ENCODE measurements at places on chromosomes 1 and 21.

DNA sequence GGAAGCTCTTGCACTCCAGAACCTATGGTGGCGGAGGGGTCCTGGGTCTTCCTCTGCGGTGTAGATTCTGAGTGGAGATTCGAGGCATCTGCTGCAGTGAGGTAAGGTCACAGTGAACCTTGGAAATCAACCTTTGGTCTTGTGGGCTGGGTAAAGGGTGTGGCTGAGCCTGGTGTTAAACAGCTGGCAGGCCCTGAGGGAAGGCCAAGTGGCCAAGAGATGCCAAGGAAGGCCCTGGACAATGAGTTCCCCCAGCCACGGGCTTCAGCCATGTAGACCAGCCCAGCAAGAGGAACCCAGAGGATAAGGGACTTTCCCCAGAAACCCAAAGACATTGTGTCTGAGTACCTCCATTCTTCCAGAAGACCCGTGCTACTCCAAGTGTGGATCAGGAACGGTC lies 137.2 kb upstream of the ETS2 start:
- DNase-seq: no peak

DNA sequence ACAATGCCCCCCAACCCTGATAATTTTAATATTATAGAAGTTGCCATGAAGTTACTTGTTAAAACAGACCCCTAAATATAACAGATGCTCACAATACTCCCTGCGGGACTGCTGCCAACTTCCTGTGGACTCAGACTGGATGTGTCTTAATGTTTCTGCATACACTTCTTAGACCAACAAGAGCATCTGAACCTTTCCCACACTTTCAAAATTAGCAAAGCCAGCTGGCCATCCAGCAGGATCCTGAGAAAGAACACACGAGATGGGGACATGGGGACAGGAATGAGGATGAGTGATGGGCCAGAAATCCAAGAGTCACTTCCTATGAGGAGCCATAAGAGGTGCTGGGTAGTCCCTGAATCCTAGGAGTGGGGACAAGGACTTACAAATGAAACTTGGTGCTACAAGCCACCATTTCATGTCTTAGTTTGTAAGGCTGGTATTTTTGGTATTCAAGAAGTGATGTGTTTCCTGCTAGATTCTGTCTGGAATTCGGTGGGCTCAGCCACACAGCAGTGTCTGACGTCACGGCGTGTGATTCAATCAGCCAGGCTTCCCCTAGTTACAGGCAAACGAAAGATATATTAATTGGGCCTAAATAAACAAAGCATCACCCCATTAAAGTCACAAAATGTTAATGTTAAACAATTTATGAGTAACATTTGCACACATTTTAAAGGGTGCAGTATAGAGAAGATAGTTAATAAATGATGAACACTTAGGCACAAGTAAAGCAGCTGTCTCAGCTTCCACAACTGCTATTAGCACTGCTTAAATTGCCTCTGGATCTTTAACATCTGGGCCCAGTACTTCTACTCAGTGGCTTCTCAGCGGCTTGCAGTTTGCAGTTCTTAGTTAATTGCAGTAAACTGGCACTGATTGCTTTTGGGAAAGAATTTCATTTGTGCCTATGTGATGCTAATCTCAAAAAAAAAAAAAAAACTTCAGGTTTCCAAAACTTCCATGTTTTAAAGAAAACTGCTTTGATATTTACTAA lies 41.2 kb upstream of the RGS8 start:
- DNase-seq: no peak

GRCh38 chr21:35603494-35603893 lies 456.8 kb downstream of the SETD4 start:
- peak; percentile 29 for DNase-seq

GRCh38 chr1:51952638-51953037 lies 37.9 kb downstream of the RAB3B start:
- DNase-seq: no peak

DNA sequence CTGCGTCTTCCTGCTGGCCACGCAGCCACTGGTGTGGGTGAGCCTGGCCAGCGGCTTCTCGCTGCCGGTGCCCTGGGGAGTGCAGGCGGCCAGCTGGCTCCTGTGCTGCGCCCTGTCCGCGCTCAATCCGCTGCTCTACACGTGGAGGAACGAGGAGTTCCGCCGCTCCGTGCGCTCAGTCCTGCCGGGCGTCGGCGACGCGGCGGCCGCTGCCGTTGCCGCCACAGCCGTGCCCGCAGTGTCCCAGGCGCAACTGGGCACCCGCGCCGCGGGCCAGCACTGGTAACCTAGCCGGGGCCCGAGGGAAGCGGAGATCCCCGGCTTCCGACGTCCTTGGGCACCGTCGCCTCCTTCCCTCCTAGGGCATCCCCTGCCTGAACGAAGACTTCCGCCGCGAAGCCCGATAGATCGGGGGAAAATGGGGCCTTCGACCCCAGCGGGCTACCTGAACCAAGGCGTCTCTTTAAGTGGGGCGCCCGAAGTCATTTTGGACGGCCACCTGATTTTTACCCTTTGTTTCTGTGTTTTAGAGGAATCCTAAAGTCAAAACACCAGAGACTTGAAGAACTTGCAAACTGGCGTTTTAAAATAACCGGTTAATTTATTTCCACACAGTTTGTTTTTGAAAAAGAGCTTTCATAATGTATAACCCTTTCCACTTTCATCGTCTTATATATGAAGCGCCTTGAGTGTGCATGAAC lies 2.0 kb downstream of the GPR88 start:
- no peak for DNase-seq

DNA sequence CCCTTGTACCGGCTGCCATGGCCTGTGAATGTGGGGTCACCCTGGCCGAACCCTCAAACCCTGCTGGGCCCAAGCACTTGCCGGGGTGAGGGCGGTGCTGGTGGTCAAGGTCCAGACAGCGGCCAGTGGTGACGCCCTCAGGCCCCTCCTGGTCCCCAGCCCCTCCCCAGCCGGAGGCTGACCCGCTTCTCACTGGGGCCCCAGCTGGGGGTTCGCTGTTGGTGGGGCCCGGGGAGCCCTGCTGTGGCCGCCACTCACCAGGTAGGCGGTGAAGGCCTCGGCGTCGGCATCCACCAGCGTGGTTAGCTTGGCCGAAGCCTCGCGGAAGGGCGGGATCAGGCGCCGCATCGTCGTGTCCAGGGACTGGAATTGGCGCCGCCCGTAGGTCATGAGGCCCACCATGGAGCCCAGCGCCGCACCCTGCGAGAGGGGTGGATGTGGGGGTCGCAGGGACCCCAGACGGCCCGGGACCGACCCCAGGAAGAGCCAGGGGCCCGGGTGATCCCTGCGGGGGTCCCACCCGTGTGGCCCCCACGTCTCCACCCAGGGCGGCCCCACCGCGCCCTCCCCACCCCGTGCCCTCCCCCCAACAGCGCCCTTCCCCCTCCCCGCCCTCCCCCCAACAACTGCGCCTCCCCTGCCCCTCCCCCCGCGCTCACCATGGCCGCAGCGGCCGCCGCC lies 10.1 kb downstream of the FTCD start:
- no peak for DNase-seq

DNA sequence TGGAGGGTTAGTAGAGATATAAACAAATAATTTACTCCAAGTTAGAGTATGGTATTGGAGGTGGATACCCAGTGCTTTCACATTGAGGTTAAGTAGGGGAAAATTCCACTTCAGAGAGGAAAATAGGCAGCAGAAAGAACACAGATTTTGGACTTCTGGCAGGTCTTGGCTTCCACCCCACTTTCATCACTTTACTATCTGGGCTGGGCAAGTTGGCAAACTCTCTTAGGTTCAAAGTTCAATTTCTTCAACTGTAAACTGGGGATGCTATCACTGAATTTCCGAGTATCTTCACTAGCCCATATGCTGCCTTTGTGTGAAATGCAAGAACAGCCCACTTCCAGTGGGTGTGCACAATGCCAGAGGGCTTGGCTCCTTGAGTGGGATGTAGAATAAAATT lies 214.9 kb downstream of the GABPA start:
- DNase-seq: no peak

DNA sequence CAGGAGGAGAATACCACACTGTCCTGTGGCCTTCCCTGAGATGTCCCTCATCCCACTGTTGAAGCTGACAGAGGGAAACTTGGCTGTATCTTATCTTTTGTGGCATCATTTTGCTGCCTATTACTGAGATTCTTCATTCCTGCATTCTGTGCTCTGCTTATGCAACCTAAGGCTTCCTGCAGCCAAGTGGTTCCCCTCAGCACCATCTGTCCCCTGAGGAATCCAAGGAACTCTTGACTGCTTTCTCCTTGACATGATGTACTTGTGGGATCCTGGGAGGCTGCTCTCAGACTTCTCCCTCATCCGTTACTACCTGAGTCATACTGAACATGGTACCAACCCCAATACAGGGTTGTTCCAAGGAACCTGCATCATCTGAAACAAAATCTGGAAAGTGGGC lies 21.1 kb upstream of the RIMKLA start:
- no peak for DNase-seq

Data from NCI-H187 treated with DMSO at 0.1 percent for 48 hours (cell line).